GOT3 (cell line): ENCODE measurements at places on chromosomes 7 and 10.
A peak's percentile ranks its signal among the peaks of the same experiment; 100 is the strongest.

DNA sequence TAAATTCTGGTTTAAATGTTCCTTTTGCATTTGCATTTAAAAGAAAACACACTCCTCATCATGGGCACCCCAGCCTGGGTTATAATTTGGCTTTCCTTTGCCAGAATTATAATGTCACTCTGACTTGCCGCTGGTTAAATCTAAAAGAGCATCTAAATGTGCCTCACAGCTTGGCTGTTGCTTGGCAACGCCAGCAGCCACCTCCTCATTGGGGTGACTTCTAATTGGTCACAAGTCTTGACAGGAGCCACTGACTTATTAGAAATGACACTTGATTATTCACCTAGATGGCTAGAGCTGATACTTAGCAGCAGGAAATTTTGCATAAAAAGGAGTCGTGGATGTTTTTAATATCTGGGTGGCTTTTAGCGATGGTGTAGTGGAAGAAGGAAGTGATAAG, 114.3 kb downstream of the TBXAS1 start:
- DNase-seq: no peak

DNA sequence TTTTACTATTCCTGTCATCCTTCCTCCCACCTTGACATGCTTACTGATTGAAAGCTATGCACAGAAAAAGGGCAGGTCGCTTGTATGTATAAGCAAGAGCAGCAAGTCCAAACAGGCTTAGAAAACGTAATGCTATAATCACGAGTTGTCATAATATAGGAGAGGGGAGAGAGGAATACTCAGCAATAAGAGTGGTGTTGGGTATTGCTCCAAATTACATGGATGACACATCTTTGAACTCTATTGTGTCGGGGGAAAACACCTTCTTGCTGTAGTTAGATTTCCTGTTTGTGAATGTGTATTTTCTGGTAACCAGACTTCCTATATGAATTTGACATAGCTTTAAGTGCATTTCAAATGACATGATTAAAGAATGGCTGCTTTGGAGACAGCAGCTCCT, 7.5 kb downstream of the MET start:
- DNase-seq: no peak

DNA sequence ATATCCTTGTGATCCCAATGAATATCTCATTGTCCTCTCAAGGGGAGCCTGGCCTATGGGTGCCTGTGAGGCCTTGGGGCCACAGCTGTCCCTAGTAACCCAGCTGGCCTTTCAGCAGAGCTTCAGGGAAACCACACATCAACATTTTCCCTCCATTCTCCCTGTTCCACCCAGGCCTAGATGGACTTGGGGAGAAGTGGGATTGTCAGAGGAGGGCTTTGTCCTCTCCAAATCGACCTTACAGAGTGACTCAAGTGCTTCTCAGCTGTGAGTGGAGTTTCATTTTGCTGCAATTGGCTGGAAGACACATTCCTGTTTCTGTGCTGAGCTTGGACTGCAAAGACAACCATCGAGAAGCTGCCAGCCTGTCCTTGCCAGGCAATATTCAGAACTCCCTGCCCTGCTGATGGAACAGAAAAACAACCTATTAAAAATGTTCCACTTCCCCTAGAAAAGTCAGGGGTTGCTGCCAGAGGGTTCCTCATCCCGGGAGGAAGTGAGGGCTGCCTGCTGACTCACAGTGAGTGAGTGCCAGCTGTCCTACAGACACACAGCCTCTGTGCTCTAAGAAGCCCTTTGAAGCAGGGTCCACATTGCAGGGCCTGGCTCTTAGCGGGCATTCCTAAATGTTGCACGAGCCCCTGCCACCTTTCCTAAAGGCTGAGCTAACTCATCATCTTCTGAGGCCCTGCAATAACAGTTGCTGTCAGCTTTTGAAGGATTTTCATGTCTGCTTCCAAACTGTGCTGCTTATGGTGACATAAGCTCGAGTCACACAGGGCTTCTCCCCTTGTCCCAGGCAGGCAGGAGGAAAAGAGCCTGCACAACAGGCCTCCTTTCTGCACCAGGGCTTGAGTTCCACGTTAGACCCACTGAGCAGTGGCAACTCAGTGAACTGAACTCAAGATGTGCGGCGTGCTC, 20.5 kb downstream of the STRA8 start:
- DNase-seq: peak; percentile 31

DNA sequence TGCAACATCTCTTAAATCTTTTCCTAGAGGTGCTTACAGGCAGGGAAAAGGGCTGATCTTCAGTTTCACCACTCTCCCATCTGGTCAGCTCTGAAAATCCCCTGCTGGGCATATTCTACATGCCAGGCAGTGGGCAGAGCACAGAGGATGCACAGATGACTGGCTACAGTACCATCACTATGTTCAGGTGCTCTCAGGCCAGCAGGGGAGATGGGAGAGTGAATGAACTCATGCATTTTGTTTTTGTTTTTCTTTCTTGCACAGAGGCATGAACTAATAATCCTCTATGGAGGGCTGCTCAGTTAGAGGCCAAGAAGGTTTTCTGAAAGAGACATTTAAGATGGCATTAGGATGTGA, 19.3 kb downstream of the ELMO1 start:
- no peak for DNase-seq

GRCh38 chr10:114703377-114704107, 45.5 kb upstream of the ABLIM1 start:
- no peak for DNase-seq

- DNase-seq: no peak
Measured at GRCh38 chr7:543501-544337, 24.1 kb upstream of the PDGFA start.

DNA sequence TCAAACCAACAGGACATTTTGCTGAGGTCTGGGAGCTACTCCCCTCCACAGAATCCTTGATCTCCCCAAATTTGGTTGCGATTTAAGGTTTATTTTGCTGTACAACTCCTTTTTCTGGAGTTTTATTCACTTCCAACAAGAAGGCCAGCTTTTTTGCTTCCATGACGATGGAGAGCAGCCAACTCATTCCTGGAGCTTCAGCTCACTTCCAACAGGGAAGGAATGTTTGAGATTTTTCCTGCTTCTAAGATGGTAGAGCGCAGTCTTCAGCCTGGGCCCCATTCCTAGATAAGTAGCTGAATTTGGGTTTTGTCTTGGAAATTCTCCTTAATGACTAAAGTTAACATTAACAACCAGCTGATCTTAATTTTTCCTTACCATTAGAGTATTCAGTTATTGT, 30.9 kb upstream of the CREB3L2 start:
- no peak for DNase-seq

DNA sequence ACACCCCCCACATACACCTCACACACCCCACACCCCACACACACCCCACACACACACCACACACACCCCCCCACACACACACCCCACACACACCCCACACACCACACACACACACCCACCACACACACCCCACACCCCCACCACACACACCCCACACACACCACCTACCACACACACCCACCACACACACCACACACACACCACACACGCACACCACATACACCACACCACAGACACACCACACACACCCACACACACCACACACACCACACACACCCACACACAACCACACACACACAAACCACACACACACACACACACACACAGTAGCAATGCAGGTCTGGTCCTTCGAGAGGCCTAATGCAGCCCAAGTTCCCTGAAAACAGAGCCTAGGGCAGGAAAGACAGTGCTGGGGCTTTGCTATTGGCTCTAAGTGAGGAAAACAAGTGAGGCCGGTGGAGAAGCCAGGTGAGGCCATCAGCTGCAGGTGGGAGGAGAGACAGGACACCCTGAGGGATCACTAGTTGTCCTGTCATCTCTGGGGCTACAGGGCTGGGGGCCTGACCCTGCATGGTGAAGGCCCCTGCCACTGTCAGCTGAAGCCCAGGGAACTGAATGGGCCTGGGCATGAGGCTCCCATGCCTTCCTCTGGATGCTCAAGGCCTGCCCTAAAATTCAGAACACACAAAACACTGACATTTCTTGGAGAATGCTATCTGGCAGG, 92.6 kb downstream of the CYTH3 start:
- no peak for DNase-seq

DNA sequence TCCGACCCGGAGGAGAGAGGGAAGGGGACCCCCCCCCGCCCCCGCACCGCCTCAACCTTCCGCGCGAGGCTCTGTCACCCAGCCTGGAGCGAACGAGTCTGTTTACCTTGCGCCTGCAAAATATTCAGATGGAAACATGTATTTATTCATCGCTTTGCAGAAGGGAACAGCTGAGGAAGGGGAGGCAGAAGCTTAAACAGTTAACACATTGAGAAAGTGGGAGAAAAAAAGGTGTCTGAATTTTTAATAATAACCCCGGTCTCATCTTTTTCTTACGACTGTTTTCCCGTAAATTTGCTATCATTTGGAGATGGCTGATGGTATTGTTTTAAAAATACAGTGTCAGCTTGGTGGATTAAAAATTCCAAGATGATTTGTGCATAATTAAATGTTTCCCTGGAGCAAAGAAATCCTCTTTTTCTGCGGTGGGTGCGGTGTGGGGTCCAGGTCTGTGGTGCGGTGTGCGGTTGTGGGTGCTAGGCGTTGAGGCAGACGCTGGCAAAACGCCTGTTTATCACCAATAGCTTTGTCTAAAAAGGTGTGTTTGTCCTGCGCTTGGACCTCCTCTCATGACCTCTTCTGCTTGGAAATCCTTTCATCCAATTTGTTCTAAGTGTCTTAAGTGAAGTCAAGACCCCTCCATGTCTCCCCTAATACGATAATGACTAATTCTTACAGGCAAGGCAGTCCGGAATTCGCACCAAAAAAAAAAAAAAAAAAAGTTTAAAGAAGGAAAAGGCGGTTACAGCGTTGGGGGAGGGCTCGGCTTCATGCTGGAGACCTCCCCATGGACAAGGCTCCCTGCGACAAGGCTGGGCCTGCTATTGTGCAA, 1.6 kb downstream of the UNCX start:
- no peak for DNase-seq

- no peak for DNase-seq
Measured at GRCh38 chr10:110784198-110784597, 87.5 kb upstream of the PDCD4 start.

- no peak for DNase-seq
Measured at GRCh38 chr10:49579621-49580020, 30.5 kb upstream of the SLC18A3 start.

GRCh38 chr7:75660566-75661215, 78.0 kb downstream of the HIP1 start:
- no peak for DNase-seq

- DNase-seq: no peak
Measured at GRCh38 chr10:22476601-22477321, 131.5 kb downstream of the SPAG6 start.

GRCh38 chr10:51092402-51092801, 18.1 kb downstream of the PRKG1 start:
- DNase-seq: no peak

GRCh38 chr10:30396698-30397097, 37.3 kb upstream of the MAP3K8 start:
- no peak for DNase-seq

GRCh38 chr7:159007364-159007995, 137.2 kb downstream of the VIPR2 start:
- no peak for DNase-seq
